ENCODE measurements at places on chromosomes 7 and 10.

GRCh38 chr7:26631601-26632000 is 232.8 kb downstream of the SKAP2 start:
- no peak for DNase-seq

- no peak for DNase-seq
Observed at GRCh38 chr10:62133618-62134017, 135.0 kb downstream of the RTKN2 start.

GRCh38 chr7:69864822-69865221 is 266.5 kb downstream of the AUTS2 start:
- DNase-seq, result no peak

- DNase-seq, result no peak
Observed at GRCh38 chr7:159064816-159065510, 79.7 kb downstream of the VIPR2 start.

DNA sequence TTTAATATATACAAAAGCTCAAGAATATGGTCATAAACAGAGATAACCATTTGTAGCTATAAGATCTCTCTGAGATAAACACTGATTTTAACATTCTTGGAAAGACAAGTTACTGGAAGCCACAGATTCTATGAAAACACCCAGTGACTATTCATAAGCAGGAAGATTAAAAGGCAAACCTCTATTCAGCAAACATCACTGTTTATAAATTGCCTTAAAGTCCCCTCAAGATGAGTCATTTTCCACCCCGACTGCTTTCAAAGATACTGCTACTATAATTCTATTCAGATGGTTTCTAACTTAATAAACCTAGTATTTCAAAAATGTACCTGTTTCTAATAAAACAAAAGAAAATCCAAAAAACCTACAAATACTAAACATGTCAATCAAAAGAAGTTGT is 21.0 kb downstream of the TM9SF3 start:
- no peak for DNase-seq

GRCh38 chr7:148940702-148941597 is 56.9 kb upstream of the EZH2 start:
- peak; percentile 82 for DNase-seq

- DNase-seq, result no peak
Observed at GRCh38 chr7:122528879-122529481, 169.9 kb downstream of the RNF133 start.

All from immature natural killer cell (primary cell).